ENCODE measurements at places on chromosomes 6 and 20. TPM values are rescaled to one million over a fixed set of nuclear protein-coding genes. Genes with fewer than 3 reads are reported as not detected.

- peak overlapping the region; percentile 74 for H3K4me3 ChIP-seq
- peaks cover 68% of the 10 kb centered on the region for H3K27me3 ChIP-seq
- no peaks in the 10 kb centered on the region for H3K36me3 ChIP-seq
- peak; percentile 59 for DNase-seq
- H3K4me1 ChIP-seq: peaks cover 26% of the 10 kb centered on the region
Measured at GRCh38 chr6:7728855-7729590, 3.1 kb downstream of the BMP6 start.

DNA sequence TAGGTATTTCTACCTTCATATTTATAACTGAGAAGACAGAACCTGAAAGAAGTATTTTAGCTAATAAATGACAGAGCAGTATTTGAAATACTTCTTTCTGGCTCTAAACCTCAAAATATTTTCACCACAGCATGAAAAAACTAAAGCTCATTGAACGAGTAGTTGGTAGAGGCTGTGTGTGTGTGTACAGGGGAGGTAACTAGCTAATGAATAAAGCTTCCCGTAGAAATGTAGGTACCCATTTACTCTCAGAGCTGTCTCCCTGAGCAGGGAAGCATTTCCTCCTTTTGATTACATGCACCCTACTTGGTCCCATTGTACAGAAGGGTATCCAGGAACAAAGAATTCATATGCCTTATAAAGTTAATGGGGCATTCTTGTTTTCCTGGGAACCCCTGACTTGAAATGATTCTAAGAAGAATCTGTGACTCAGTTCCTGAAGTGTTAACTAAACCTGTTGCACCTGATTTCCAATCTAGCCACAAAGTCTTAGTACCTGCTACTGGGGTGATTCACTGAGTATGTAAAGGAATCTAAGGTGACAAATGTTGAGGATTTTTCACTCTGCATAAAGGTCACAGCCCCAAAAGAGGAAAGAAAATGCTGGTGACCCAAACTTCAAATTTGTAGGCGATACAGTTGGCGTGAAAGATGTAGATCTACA is 12.5 kb downstream of the CRYBG1 start:
- DNase-seq: no peak
- no peak overlapping the region for H3K27ac ChIP-seq
- no peak overlapping the region for H3K4me3 ChIP-seq
- H3K4me1 ChIP-seq: peaks cover 9% of the 10 kb centered on the region
- no peaks in the 10 kb centered on the region for H3K27me3 ChIP-seq

GRCh38 chr20:37538003-37538402 is 10.3 kb upstream of the BLCAP start:
- no peak overlapping the region for H3K4me3 ChIP-seq
- no peak overlapping the region for H3K27ac ChIP-seq
- peaks cover 12% of the 10 kb centered on the region for H3K4me1 ChIP-seq
- H3K36me3 ChIP-seq: no peaks in the 10 kb centered on the region

- H3K4me1 ChIP-seq: no peaks in the 10 kb centered on the region
- no peaks in the 10 kb centered on the region for H3K27me3 ChIP-seq
- H3K36me3 ChIP-seq: no peaks in the 10 kb centered on the region
- H3K4me3 ChIP-seq: no peak overlapping the region
- DNase-seq: no peak
Measured at GRCh38 chr20:1334370-1334731, 5.4 kb upstream of the SDCBP2 start.

GRCh38 chr6:42404484-42404883 is 47.2 kb downstream of the TRERF1 start:
- peak overlapping the region; percentile 43 for H3K27ac ChIP-seq
- H3K36me3 ChIP-seq: no peaks in the 10 kb centered on the region
- H3K4me3 ChIP-seq: peak overlapping the region; percentile 6
- peaks cover 63% of the 10 kb centered on the region for H3K4me1 ChIP-seq
- no peaks in the 10 kb centered on the region for H3K27me3 ChIP-seq

DNA sequence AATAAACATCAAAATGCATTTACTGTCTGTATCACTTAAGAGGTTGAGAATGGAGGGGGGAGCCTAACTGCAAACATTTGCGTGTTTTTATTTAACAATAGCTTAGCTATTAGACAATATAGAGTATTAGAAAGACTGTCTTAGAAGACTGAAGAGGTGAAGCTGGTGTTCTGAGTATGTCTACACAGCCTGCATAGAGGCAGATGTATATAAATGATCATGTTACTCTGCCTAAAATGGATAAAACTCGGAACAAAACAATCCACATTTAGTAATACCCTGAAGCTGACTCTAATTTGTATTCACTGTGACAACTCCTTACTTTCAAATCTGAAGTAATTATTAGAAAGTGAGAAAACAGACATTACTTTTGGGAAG is 181.9 kb downstream of the GMPR start:
- H3K36me3 ChIP-seq: no peaks in the 10 kb centered on the region
- no peak for DNase-seq
- H3K27me3 ChIP-seq: no peaks in the 10 kb centered on the region
- no peak overlapping the region for H3K27ac ChIP-seq
- peaks cover 15% of the 10 kb centered on the region for H3K4me1 ChIP-seq
- no peak overlapping the region for H3K4me3 ChIP-seq

DNA sequence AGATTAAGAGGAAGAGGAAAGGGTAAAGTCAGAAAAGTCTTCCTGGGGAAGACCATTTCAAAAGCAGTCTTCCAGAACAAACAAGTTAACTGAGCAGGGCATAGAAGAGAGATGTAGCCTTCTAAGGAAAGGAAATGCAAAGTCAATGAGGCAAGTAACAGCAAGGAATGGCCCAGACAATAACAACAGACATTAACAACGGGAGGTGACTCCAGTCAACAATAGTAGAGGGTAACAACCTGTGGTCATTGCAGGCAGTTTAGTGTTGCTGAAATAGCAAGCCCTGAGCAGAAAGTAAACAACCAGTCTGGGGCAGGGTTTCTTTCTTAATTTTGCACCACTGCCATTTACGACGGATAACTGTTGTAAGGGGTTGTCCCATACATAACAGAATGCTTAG is 2.1 kb downstream of the MDN1 start:
- no peaks in the 10 kb centered on the region for H3K27me3 ChIP-seq
- H3K4me3 ChIP-seq: peak overlapping the region; percentile 80
- H3K4me1 ChIP-seq: peaks cover 48% of the 10 kb centered on the region
- DNase-seq: peak; percentile 92

GRCh38 chr6:113018351-113019151 is 671.4 kb downstream of the RFPL4B start:
- no peak for DNase-seq
- H3K4me1 ChIP-seq: no peaks in the 10 kb centered on the region
- H3K36me3 ChIP-seq: no peaks in the 10 kb centered on the region
- H3K27ac ChIP-seq: no peak overlapping the region
- no peak overlapping the region for H3K4me3 ChIP-seq

- no peak overlapping the region for H3K4me3 ChIP-seq
- no peaks in the 10 kb centered on the region for H3K4me1 ChIP-seq
- no peaks in the 10 kb centered on the region for H3K36me3 ChIP-seq
- H3K27ac ChIP-seq: no peak overlapping the region
- no peak for DNase-seq
Measured at GRCh38 chr20:19601126-19601810, 156.8 kb upstream of the RIN2 start.

- DNase-seq: no peak
- H3K27ac ChIP-seq: no peak overlapping the region
- no peaks in the 10 kb centered on the region for H3K27me3 ChIP-seq
- H3K4me3 ChIP-seq: no peak overlapping the region
- H3K36me3 ChIP-seq: no peaks in the 10 kb centered on the region
- peaks cover 5% of the 10 kb centered on the region for H3K4me1 ChIP-seq
Measured at GRCh38 chr6:81713205-81713604, 39.3 kb downstream of the TENT5A start.

The MRAP2 gene
- 10.2 TPM for total RNA-seq

The DEFB115 gene
- total RNA-seq: not detected

Measured in GM23338 (cell line).